ENCODE measurements at places on chromosomes 13 and 19.

GRCh38 chr19:17488593-17489391, 18.5 kb downstream of the SLC27A1 start:
- DNase-seq = peak; percentile 24

DNA sequence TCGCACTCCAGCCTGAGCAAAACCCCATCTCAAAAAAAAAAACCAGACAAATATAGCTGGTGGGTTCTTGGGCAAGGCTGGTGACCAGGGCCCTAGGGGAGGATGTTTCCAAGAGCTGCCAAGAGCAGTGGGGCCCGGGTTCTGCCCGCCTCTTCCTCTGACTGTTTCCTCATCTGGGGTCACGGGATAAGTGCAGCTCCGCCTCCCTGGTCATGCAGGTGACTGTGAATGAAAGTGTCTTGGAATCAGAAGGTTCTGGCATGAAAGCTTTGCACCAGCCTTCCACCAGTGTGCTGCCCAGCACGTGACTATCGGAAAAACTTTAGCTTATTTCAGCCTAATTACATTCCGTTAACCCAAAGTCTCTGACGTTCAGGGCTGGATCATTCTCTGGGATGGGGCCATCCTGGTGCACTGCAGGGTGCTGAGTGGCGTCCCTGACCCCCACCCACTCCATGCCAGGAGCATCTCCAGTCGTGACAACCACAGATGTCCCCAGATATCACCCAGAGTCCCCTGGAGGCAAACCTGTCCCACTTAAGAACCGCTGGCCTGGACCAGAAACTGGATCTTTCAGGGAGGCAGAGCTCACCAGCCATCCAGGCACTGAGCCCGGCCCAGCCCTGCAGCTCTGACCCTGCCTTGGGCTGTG, 85.6 kb downstream of the GNG7 start:
- DNase-seq = no peak

DNA sequence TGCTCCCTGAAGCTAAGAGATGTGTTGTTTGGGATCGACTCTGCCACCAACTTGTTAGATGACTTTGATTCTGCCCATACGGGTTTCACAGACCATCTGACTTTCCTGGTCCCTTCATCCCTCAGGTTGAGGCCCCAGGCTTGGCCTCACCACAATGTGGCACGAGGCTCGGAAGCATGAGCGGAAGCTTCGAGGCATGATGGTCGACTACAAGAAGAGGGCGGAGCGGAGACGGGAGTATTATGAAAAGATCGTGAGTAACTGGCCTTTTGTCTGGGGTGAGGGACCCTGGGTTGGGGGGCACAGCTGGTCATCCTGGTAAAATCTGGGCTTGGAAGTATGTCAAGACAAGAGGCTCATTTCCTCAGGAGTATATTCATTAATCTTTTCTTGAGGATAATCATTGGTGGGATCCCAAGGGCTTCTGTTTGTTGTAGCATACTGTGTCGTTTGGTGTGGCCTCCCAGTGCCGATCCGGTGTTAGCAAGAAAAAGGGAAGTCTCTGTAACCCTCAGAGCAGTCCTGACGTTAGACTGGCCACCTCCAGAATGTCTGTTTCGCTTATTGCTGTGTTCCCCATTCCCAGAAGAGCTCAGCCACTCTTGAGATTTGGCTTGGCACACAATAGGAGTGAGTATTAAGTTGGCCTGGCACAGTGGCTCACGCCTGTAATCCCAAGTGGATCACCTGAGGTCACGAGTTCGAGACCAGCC, 1.4 kb downstream of the CLASRP start:
- no peak for DNase-seq

DNA sequence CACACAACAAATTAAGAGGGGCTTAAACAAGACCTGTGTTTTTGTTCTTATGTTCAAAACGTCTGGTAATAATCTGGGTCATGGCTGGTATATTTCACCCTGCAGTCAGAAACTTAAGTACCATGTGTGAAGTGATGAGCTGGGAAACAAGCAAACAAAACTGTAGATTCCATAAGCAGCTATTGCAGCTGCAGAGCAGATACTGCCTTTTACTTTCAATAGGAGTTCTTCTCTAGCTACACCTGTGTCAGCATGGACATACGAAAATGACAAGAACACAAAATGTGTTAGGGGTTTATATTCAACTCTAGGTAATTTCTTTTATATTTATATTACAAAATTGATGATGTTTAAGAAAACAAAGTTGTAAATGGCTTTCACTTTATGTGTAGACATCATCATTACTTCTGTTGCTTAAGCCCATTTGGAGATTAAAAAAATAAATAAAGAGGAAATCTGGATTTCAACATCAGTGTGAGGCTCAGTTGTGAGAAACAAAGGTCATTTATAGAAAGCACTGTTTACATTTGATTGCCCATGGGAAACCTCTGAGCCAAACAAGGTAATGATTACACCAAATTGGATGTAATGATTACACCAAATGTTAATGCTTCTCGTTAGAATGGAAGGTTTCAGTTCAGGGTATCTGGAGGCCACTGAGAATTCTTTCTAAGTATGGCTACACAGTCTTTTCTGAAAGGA, 451.0 kb upstream of the SLC10A2 start:
- no peak for DNase-seq

DNA sequence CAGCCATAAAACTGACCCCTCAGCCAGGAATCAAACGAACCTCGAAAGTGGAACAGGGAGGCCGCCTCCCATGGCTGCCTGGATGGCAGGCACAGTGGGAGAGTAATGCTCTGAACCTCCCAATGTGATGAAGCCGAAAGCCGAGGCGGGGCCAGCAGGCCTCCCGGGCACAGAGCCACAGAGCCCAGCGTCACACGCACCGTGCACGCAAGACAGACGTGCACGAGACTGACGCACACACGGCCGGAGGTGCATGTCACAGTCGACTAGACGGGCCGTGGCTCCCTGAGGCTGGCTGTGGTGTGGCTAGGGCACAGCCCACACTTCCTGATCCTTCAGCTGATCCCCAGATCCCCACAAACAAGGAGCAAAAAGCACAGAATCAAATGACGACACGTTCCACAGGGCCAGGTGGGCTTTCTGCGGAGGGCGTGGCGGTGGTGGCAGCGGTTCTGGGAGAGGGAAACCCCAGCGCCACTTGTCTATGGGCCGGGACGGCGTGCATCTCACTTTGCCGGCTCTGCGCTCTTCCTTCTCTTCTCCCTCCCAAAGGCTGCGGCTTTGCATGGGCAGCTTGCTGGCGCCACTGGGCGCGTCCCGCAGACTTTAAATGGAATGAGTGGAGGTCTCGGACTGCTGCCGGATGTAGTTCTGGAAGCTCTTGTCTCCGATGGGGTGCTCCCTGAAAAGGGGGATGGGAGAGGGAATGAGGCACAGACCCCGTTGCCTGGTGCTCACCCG, 5.0 kb upstream of the C13orf46 start:
- no peak for DNase-seq

DNA sequence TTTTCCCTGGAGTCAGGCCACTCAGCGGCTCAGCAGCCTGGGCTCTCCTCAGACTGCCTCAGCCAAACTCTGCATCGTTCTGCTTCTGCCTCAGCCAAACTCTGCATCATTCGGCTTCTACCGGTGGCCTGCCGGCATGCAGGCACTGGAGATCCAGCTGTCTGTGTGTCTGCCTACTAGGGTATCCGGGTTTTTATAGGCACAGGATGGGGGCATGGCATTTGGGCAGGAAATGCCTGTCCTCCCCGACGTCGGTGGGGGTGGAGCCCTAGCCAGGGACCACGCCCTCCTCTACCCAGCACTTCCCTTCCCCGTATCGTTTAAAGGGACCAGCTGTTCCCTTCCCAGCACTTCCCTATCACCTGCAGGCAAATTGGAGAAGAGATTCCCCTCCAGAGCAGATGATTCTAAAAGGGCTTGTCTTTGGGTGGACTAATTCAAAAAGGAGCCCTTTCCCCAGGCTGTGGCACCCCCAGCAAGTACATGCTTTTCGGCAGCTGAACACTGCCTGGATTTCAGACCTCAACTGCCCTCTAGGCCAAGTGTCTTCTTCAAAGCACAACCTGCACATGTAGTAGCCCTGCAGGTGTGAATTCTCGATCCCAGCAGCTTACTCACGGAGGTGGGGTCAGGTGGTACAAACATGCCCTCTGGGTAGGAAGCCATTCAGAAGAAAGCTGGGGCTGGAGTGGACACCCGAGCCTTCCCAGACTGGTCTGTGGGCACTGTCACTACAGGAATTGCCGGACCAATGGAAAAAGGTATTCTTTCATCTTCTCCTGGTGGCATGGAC, 25.4 kb upstream of the GPR12 start:
- peak; percentile 56 for DNase-seq

DNA sequence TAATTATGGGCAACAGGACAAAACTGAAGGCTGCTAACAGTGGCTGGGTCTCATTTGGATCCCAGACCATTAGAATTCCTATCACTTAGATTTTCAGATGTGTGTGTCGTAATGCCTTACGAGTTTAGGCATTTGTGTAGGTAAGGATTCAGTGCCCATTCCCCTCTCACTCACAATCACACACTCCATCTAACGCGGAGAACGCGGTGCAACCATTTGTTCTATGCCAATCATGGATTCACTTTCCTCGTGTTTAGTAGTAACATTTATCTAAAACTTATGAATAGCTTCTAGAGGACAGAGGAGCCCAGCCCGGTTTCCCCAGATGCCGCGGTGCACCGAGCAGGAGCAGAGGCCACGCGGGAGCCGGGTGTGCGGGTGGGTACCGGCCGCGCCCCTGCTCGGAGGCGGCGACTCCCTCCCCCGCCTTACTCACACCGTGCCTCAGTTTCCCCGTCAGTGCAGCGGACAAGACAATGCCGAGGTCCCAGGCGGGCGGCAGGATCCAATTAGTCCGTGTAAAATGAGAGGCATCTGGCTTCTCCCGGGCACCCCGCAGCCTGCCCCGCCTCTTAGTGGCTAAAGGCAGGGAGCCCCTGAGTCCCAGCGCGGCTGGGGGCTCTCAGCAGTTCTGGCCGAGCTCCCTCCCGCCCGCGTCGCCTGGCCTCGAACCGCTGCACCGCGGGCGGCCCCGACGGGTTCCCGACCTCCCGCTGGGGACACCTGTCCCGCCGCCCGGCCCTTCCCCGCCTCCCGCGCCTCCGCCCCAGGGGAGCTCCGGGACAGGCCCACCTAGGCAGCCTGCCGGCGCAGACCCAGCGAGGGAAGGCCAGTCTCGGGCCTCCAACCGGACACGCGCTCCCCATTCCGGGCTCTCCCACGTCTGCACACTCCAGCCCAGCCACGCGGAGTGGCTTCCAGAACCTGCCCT, 5.9 kb upstream of the C1QTNF9B start:
- DNase-seq = no peak

DNA sequence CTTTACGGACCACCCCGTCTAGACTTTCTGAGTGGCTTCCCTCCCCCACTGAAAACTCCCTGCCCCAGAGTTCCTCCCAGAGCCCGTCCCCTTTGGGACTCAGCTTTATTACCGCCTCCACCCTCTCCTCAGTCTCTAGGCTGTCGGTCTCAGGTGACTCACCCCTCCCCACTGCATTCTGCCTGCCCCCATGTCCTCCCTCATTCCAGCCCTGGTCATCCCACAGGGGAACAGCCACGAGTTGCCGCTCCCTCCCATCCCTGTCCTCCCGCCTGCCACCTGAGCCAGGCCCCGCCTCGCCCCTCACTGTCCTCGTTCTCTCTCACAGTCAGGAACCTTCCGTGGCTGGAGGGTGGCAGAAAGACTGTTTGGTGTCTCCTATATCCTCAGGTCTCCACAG, 57.3 kb downstream of the SMARCA4 start:
- DNase-seq = no peak

- DNase-seq = no peak
Measured at GRCh38 chr19:57057036-57057686, 62.6 kb upstream of the USP29 start.

GRCh38 chr13:27969866-27970229, 733 bp upstream of the CDX2 start:
- no peak for DNase-seq

- no peak for DNase-seq
Measured at GRCh38 chr13:31896427-31896826, 135.1 kb upstream of the FRY start.

DNA sequence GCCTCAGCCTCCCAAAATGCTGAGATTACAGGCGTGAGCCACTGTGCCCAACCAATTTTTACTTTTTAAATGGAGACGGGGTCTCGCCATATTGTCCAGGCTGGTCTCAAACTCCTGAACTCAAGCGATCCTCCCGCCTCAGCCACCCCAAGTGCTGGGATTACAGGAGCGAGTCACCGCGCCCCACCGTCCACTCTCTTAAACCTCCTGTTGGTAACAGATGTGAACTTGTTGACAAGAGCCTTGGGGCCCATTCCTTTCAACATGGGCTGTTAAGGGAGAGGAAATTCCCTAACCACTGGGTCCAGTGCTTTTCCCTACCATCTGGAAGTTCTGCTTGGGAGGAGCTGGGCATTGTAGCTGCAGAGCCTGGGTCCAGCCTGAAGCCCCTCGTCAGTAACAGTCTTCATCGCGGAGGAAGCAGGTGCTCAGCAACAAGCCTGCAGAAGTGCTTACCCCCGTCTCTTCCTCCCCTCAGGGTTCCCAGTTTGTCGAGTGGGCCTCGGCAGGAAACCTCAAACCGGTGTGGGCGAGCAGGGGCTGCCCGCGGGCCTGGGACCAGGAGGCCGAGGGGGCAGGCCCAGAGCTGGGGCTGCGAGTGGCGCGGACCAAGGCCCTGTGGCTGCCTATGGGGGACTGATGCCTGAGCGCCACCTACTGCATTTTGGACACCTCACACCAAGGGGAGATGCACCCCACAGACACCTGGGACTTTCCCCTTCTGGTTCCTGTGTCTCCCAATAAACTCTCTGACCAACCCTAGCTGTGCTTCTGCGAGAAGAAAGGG, 4.0 kb upstream of the FLT3LG start:
- DNase-seq = no peak

GRCh38 chr19:16856091-16856490, 26.9 kb downstream of the SIN3B start:
- no peak for DNase-seq

DNA sequence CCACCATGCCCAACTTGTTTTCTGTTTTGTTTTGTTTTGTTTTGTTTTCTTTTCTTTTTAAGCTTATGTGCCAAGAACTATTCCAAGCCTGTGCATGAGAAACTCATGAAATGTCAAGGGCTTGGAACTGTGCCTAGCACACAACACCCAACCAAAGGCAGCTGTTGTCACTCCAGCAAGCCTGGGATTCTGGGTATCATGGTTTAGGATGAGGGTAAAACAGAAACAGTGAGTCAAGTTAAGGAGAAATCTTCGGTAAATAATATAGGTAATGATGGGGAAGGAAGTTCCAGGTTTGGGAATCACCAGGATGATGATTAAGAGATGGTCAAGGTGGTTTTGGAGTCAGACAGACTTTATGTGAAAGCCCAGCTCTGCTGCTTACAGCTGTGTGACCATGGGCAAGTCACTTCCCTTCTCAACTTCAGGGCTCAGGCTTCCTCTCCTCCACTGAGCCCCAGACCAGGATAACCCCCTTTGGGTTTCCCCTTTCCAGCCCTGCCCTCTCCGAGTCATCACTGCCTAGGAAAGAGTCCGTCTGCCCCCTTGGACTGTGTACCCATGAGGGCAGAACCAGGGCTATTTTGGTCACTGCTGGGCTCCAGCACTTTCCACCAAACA, 5.0 kb downstream of the PVR start:
- no peak for DNase-seq

DNA sequence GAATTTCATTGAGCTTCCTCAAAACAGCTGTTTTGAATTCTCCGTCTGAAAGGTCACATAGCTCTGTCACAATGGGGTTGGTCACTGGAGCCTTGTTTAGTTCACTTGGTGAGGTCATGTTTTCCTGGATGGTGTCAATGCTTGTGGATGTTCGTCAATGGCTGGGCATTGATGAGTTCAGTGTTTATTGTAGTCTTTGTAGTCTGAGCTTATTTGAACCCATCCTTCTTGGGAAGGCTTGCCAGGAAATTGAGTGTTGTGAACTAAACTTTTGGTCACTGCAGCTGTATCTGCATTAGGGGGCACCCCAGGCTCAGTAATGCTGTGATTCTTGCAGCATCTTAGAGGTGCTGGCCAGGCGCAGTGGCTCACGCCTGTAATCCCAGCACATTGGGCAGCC, 22.0 kb downstream of the BLOC1S3 start:
- peak; percentile 19 for DNase-seq
